ENCODE measurements at places on chromosomes 7 and 10.

DNA sequence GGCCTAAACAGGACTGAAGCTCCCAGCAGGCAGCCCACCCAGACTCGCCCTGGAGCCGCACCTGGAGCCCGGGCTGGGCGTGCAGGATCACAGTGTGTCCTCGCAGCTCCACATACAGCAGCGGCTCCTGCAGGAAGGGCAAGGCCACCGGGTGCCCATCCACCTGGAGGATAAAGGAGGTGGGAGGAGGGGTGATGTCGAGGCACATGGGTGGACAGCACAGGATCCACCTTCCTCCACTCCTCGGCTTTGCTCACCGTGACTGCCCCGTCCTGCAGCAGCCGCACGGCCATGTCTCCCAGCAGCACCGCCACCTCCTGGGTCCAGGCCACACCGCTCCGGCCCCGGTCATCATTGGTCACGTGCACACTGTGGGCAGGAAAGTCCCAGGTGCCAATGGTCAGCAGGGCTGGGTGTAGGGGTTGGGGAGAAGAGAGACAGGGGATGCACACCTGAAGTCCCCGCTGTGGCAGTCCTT, 16.8 kb downstream of the ATP6V1F start:
- DNase-seq = no peak

GRCh38 chr7:26948617-26949118, 84.3 kb upstream of the SKAP2 start:
- DNase-seq = no peak

GRCh38 chr10:63414481-63415260, 51.1 kb downstream of the JMJD1C start:
- no peak for DNase-seq

DNA sequence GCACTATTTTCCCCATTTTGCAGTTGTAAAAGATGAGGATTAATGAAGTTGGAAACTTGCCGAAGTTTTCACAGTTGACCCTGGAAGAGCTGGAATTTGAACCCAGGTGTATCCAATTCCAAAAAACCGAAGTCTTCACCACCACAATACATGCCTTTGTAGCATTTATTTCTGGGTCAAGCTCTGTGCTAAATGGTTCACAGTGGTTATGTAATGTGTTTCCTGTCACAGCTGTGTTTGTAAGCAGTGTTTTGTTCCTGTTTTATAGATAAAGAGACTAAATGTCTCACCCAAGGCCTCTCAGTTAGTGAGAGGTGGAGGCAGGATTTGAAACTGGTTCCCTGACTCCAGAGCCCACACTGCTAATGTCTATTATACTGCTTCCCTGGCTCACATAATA, 17.6 kb downstream of the SFTPA2 start:
- DNase-seq = no peak

DNA sequence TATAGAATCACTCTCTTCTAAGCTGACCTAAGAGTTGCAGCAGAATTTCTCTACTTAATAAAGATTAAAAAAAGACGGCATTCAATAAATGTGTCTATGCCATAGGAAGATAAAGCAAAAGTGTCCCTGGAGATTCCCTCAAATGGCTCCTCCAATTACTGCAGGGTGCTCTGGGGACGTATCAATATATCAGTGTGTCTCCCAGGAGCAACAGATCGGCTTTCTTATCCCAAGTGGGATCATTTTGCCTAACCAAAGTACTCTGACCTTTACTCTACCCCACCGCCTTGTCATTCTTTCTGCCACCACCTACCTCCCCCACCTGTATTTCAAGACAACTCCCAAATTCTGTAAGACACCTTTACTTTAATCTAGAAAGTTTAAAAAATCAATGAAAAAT, 202.0 kb upstream of the SEMA3C start:
- no peak for DNase-seq
